H7 (cell line): ENCODE measurements at places on chromosomes 2 and 18. TPM values are rescaled to one million over a fixed set of nuclear protein-coding genes. Genes with fewer than 3 reads are reported as not detected.

The OTOF gene
- 0.07 and 0.14 TPM in 2 replicates for total RNA-seq

The RESP18 gene
- not detected in 2 replicates for total RNA-seq

The CFLAR gene
- total RNA-seq = 9.0 and 18.3 TPM in 2 replicates

The SERPINB10 gene
- total RNA-seq = not detected in 2 replicates

DNA sequence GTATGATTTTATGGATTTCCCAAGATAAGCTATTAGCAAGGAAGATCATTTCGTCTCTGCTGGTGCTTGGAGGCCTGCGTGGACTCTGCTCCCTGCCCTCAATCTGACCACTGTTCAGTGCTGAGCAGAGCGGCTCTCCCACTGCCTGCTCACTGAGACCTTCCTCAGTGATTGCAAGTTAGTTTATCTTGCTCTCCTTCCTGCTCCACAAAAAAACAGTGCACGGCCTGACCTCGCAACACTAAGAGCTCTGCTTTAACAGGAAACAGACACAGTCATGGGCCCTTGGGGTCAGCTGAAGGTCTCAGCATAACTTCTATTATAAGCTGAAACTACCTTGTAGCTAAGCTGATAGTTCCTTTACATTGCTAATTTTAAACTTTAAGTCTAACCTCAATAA, 53.1 kb downstream of the PRELID3A start:
- DNase-seq = no peak

The RTKN gene
- total RNA-seq = 93.4 and 107 TPM in 2 replicates

DNA sequence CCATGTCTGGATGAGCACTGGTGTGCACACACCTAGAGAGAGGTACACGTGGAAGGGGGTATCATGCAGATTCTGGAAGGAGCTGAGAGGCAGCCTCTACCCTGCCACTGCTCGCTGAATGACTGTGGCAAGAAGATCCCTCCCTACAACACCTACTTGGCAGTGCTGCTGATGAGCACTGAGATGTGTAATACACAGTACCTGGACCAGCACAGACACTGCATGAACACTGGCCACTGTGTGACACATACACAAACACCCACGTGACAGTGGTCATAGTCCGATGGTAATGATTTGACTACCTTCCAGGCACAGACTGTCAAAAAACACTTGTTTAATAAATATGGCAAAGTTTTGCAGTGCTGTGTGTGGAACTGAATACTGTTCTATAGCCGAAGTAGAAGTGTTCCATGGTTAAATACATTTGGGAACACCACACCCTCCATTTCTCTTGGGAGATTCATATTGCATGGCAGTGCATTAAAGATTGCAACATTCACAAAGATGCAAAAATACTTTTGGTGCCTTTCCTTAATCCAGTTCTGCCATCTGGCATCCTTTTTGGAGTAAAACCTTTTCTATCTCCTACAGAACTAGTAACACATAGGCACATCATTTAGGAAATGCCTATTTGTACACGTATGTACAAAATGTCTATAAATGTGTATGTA, 29.6 kb downstream of the MRPS5 start:
- DNase-seq = no peak

GRCh38 chr2:46277431-46278190, 19.6 kb upstream of the EPAS1 start:
- DNase-seq = no peak

The MAB21L4 gene
- not detected in 2 replicates for total RNA-seq

DNA sequence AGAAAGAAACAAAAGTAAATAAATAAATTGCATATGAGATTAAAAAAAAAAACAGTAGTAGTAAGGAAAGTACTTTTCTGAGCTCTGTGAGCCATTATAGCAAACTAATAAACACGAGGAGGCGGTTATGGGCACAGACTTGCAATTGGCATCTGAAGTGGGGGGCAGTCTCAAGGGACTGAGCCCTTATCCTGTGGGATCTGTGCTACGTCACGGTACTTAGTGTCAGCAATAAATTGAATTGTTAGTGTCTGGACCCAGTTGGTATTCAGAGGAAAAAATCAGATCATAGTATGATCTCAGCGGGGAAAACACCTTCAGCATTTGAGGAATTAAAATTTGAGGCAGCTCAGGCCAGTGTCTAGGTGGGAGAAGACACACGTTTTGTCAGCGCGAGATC, 76.6 kb upstream of the TEX51 start:
- no peak for DNase-seq
